ENCODE measurements at places on chromosomes 4 and X. TPM values are rescaled to one million over a fixed set of nuclear protein-coding genes. Genes with fewer than 3 reads are reported as not detected.

- no peak for ATAC-seq
Measured at GRCh38 chr4:15161439-15161838, 159.2 kb downstream of the CPEB2 start.

DNA sequence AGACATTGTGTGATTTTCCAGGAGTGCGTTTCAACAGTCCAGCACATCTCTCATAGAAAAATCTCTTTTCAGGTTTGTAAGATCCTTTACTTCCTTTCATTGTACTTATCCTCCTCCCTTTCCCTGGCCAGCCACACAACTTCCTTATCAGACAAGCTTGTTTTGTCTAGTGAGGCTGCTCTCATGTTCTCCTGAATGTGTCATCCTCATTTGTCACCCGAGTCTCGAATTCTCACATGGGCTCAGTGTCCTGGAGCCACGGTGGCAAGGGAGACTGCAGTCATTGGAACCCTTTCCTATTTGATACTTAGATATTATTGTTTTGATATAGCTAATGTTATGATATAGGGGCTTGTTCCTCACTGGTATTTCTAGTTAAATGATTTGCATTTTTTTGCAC is 16.9 kb downstream of the SYNPO2 start:
- peak; percentile 62 for ATAC-seq

DNA sequence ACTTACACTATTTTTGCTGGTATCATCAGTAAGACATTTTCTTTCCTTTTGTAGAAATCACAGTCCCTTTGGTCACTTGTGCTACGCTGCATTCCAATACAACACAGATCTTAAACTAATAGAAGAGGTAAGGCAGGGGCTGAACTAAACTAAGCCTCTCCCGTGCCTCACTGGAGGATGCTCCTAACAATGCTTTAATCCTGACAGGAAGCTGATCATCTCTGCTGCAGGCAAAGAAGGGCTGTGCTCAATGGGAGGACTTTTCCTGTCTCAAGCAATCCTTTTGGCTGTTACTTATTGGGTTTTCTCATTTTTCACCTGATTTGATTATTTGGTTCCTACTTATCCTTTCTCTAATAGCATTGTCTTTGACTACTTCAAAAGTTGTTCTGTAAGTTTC is 583.1 kb downstream of the INPP4B start:
- no peak for ATAC-seq

- ATAC-seq: no peak
Measured at GRCh38 chrX:10109695-10110094, 47.1 kb upstream of the CLCN4 start.

DNA sequence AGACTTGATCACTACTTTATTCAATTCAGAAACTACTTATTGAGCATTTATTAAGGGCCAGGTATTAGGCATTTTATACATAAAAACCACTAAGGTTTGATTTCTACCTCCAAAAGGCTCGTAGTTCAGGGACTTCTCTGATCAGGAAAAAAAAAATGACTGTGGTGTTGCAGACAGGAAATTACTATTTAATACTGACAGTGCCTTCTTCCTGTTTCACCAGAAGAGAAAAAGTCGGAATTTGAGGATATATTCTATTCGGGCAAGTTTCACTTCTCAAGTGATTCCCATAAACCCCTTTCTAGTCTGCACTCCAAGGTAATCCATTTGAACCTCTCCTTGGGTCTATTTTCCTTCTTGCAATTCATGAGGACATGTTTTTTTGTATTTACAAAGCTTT is 15.3 kb upstream of the TASL start:
- no peak for ATAC-seq

- ATAC-seq: no peak
Measured at GRCh38 chrX:151386838-151387459, 10.1 kb upstream of the VMA21 start.

Gene SH2D1A
- 0.16 TPM for total RNA-seq

GRCh38 chr4:107333518-107333917 is 297.4 kb upstream of the DKK2 start:
- no peak for ATAC-seq

DNA sequence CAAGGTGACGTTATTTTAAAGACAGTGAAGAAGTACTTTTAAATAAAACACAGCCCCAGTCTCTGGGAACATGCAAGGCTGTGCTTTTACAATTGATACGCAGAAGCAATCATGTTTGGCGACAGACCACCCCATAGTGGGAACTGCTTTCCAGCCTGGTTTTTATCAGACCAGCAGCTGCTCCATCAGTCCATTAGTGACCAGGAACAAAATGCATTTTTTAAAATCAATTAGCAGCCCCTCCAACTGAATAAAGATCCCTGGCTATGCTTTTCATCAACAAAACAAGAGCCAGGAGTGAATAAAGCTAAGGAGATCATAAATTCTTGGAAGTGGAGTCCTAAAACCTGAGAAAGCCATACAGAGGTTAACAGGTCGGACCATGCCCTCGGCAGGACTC is 153.0 kb upstream of the TENM3 start:
- ATAC-seq: no peak
